ENCODE measurements at places on chromosomes 12 and 14.

GRCh38 chr14:89649451-89650075 is 232.5 kb upstream of the FOXN3 start:
- DNase-seq, result no peak

- DNase-seq, result no peak
These were observed 10.7 kb downstream of the CAMKK2 start for GRCh38 chr12:121285856-121286255.

- no peak for DNase-seq
These were observed 5.0 kb downstream of the BDKRB1 start for GRCh38 chr14:96261053-96261452.

DNA sequence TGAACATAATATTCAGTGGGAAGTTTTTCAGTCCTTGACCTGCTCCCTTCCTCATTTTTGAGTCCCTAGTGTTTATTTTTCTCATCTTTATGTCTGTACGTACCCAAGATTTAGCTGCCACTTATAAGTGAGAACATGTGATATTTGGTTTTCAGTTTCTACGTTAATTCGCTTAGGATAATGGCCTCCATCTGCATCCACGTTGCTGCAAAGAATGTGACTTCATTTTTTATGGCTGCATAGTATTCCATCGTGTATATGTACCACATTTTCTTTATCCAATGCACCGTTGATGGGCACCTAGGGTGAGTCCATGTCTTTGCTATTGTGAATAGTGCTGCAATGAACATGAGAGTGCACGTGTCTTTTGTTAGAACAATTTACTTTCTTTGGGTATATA is 30.3 kb downstream of the MIA2 start:
- no peak for DNase-seq

DNA sequence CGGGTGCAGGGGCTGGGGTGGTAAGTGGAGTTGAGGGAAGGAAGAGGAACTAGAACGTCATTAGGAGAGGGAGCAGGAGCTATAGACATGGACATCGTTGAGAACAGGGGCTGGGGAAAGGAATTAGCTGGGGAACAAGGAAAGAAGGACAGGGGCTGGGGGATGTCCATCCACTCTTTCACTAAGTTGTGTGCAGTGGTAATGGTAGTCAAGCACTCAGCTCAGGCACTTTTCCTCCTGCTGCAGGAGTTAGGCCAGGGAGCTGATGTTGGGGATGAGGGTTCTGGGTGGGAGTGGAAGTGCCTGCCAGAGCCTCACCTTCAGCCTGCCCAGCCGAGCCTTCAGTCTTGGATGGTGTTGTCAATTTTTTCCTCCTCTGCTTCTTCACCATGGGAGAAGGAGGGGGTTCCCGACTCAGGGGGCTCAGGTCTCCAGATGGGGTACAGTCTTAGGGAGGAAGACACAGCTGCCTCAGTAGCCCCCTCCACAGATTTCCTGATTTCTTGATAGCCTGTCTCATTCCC is 9.2 kb downstream of the AGAP2 start:
- no peak for DNase-seq

DNA sequence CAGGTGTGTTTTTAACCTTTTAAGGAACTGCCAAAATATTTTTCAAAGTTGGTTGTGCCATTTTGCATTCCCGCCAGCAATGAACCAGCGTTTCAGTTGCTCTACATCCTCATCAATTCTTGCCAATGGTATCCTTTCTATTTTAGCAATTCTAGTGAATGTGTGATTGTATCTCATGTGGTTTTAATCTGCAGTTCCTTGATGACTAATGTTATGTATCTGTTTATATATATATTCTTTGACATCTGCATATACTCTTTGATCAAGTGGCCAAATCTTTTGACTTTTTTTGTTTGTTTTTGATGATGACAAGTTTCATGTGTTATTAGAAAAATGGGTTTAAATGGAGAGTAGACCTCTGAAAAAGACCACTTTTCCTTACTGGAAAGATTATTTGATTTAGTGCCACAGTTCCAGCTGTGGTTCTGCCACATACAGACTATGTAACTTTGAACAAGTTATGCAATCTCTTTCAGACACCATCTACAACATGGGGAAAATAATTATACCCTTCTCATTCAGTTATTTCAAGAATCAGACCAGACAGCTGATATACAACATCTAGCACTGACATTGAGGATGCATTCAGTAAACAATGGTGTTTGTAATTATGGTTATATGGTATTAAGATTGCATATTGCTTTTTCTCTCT is 146.3 kb upstream of the CNOT2 start:
- no peak for DNase-seq

GRCh38 chr12:76106631-76107030 is 22.1 kb upstream of the NAP1L1 start:
- no peak for DNase-seq

GRCh38 chr12:6263931-6264330 is 46.6 kb upstream of the PLEKHG6 start:
- no peak for DNase-seq

Measured in GOT3 (cell line).